Large intestine (tissue), 12 donors: ENCODE measurements at places on chromosomes 3 and 15. TPM values are rescaled to one million over a fixed set of nuclear protein-coding genes. Genes with fewer than 3 reads are reported as not detected.

Gene ATG7
- polyA plus RNA-seq, result 16.6 TPM

GRCh38 chr3:114664006-114664405 lies 370.2 kb downstream of the TIGIT start:
- no peaks in the 10 kb centered on the region for H3K36me3 ChIP-seq
- no peaks in the 10 kb centered on the region for H3K27me3 ChIP-seq
- no peak for DNase-seq
- no peak overlapping the region for H3K4me3 ChIP-seq
- no peak overlapping the region for H3K27ac ChIP-seq
- no peaks in the 10 kb centered on the region for H3K4me1 ChIP-seq

GRCh38 chr15:73647259-73648013 lies 14.2 kb upstream of the NPTN start:
- DNase-seq, result no peak
- H3K27ac ChIP-seq, result no peak overlapping the region
- H3K4me1 ChIP-seq, result no peaks in the 10 kb centered on the region

GRCh38 chr15:78049691-78050440 lies 27.6 kb downstream of the TBC1D2B start:
- no peak for DNase-seq
- H3K4me1 ChIP-seq, result peaks cover 69% of the 10 kb centered on the region
- no peaks in the 10 kb centered on the region for H3K27me3 ChIP-seq
- H3K36me3 ChIP-seq, result peaks cover 21% of the 10 kb centered on the region
- no peak overlapping the region for H3K4me3 ChIP-seq

DNA sequence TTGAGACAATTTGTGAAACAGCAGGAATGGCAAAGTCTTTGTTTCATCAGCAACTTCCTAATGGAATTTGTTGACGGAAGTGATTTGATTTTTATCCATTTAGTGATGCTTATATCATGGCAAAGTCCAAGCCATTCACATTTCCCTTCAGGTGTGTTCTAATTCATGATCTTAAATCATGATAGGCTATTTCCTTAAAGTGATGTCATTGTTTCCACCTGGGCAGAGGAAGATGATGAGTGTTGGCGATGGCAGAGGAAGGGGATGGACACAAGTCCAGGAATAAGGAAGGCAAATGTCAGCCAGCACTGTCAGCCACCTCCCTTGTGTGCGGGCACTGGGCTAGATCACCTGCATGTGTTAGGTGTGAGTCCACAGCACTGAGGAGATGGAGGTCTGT lies 49.9 kb downstream of the EEFSEC start:
- no peaks in the 10 kb centered on the region for H3K36me3 ChIP-seq
- no peak for DNase-seq
- no peaks in the 10 kb centered on the region for H3K27me3 ChIP-seq
- H3K27ac ChIP-seq, result no peak overlapping the region
- H3K4me1 ChIP-seq, result no peaks in the 10 kb centered on the region
